ENCODE measurements at places on chromosomes 13 and 19. TPM values are rescaled to one million over a fixed set of nuclear protein-coding genes. Genes with fewer than 3 reads are reported as not detected.

DNA sequence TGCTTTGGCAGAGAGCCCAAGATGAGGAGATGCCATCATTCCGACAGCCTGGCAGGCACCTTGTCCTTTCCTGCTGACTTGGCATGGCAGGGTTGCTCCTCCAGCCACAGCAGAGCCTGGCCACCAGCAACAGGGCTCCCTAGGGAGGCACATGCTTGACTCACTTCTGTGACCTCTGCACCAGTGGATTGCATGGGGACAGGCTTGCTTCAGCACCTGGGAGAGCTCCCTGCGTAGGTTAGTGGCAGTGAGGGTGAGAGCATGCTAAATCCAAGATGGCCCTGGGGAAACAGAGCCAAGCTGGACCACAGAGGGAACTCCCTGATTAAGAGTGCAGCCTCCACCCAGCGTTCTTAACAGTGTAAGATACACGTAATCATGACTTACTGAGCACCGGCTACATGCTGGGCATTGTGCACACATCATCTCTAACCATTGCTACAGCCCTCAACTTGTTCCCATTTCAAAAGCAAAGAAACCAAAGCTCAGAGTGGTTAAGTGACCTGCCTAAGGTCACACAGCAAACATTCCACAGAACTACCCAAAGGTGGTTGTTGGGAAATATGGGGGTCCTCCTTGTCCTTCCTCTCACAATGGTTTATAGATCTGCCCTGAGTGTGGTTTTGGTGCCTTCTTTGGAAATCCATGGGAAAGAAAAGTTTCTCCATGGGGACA, 116.6 kb upstream of the UQCRFS1 start:
- H3K27me3 ChIP-seq: no peaks in the 10 kb centered on the region
- H3K27ac ChIP-seq: no peak overlapping the region
- H3K36me3 ChIP-seq: no peaks in the 10 kb centered on the region
- no peak for DNase-seq

DNA sequence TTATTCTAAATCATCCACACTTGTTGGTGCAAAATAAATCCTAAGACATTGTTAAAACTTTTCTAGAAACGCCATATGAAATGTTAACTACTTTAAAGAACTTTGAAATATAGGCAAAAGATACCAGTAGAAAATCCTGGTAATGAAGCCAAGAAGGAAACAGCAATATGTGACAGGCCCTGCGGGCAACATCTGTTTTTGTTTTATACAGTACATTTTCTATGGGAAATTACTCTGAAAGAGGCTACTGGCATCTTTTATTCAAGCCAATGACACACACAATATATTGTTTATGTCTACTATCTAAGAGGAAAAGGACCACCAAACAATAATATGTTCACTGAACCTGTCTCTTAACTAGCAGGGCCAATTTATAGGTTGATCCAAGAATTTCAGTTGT, 829.7 kb downstream of the PCDH17 start:
- no peaks in the 10 kb centered on the region for H3K4me1 ChIP-seq
- no peak for DNase-seq
- no peak overlapping the region for H3K27ac ChIP-seq
- no peaks in the 10 kb centered on the region for H3K27me3 ChIP-seq
- no peaks in the 10 kb centered on the region for H3K36me3 ChIP-seq

GRCh38 chr13:27889471-27889870, 30.3 kb upstream of the PDX1 start:
- no peak overlapping the region for H3K4me3 ChIP-seq
- H3K4me1 ChIP-seq: no peaks in the 10 kb centered on the region
- no peaks in the 10 kb centered on the region for H3K36me3 ChIP-seq
- no peak for DNase-seq

DNA sequence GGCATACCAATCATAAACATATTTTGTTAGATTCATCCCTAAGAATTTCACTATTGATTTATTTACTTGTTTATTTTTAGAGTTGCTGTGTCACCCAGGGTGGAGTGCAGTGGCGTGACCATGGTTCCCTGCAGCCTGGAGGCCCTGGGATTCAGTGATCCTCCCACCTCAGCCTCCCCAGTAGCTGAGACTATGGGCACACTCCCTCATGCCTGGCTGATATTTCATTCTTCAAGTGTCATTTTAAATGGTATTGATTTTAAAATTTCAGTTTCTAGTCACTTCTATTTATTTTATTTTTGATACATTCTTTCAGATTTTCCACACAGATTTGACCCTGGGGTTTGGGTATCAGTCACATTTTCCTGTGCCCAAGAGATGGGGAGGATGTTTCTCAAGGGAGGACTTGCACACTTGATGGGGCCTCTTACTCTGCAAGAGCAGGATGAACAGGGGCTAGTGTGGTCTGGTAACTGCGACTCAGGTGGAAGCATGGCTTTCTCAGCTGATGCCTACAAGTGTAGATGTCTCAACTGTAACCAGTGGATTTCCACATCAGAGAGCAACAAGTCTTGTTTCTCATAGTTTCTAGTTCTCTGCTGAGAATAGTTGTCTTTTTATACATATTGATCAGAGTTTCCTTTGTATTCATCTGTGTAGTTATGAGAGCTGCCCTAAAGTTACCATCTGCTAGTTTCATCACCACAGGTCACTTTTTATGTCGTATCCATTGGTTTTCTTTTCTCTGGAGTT, 40.2 kb downstream of the CCNE1 start:
- H3K27me3 ChIP-seq: peaks cover 2% of the 10 kb centered on the region
- no peak overlapping the region for H3K4me3 ChIP-seq
- no peaks in the 10 kb centered on the region for H3K36me3 ChIP-seq
- no peak overlapping the region for H3K27ac ChIP-seq
- DNase-seq: no peak
- peaks cover 8% of the 10 kb centered on the region for H3K4me1 ChIP-seq

DNA sequence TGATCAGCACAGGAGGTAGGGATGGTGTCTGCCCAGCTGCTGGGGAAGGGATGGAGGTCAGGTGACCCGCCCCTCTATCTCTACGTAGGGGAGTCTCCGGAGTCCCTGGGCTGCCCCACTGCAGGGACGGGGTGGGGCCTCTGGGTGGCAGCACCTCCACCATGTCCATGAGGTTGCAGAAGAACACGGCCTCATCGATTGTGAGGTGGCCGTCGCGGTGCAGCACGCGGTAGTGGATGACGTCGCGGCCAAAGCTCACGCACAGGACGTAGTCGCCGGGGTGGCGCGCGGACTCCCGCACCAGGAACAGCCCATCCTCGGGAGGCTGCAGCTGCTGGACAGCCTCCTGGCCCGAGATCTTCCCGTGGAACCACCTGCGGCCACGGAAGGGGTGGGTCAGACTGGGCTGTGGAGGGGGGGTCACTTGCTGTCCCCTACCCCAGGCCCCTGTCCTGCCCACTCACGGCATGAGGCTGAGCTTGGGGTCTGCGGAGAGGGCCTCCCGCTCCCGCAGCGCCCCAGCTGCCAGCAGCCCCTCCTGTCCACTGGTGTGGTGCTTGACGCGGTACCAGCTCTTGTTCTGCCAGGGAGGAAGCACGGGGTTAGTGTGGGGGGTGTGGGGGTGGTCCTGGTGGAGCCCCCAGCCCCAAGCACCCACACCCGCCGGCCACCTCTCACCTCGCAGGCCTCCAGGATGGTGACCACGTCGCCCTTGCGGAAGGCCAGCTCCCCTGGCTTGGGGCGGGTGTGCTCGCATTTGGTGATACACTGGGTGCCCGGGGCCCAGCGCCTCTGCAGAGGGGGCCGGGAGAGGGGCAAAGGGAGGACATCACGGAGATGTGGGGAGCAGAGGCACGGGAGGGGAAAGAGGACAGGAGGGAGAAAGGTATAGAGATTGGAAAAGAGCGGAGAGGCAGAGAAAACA, 2.3 kb downstream of the MATK start:
- no peak overlapping the region for H3K4me3 ChIP-seq
- DNase-seq: no peak
- no peak overlapping the region for H3K27ac ChIP-seq
- peaks cover 28% of the 10 kb centered on the region for H3K36me3 ChIP-seq
- H3K27me3 ChIP-seq: peaks cover 13% of the 10 kb centered on the region

- no peak for DNase-seq
- peaks cover 100% of the 10 kb centered on the region for H3K36me3 ChIP-seq
- peaks cover 37% of the 10 kb centered on the region for H3K4me1 ChIP-seq
Observed at GRCh38 chr19:46724468-46724867, 7.6 kb upstream of the PRKD2 start.

DNA sequence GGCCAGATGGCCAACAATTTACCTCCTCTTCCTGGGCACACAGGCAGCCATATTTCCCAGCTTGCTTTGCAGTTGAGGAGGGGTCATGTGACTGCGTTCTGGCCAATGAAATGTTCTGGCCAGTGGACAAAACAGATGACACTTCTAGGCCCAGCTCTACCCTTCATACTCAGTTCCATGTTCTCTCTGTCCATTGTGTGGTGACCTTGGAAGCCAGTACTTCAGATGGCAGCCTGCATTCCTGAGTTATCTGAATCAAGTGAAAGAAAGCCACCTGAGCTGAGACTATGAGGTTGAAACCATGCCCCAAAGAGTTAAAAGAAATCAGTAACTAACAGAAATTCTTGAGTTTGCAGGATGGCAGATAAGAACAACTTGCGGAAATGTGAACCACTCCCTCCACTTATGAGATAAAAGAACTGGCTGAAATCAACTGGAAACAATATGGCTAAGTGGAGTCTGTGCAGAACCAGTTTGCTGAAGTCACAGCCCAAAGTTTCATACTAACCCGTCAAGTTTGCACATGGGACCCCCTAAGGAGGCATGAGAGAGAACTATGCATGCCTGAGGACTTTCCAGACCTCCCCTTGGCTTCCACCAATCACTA, 8.1 kb downstream of the FAM187B start:
- peaks cover 6% of the 10 kb centered on the region for H3K4me1 ChIP-seq
- DNase-seq: no peak
- H3K27ac ChIP-seq: no peak overlapping the region

DNA sequence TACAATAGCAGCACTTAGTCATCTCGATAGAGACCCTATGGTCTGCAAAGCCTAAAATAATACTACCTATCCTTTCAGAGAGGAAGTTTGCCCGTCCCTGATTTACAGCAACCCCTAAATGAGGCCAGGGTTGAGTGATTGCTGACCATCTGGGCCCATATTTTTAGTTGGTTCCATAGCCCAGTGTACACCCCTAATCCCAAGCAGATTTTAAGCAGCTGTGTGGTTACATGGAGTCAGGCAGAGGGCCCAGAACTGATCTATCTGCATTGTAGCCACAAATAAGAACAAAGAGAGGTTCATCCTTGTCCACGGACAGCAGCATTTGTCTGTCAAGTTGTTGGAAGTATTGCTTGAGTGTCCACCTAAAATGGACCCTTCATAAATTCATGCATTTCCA, 148.2 kb downstream of the DCT start:
- DNase-seq: no peak
- no peaks in the 10 kb centered on the region for H3K27me3 ChIP-seq
- no peaks in the 10 kb centered on the region for H3K36me3 ChIP-seq
- H3K4me3 ChIP-seq: no peak overlapping the region
- no peaks in the 10 kb centered on the region for H3K4me1 ChIP-seq
- no peak overlapping the region for H3K27ac ChIP-seq

DNA sequence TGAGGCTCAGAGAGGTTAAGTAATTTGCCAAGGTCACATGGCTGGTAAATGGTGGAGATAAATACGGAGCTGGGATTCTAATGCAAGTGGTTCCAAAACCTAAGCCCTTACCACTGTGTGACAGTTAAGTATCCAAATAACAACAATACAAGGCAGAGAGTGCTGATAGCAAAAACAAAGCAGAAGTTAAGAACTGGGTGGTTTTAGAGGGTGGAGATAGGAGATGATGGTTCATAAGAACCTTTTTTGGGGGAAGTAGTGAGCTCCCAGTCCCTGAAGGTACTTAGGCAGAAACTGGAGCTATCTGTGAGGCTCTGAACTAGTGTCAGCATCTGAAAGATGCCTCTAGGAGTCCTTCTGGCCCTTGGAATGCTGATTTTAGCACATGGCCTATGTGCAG, 56.2 kb upstream of the UBE2L5 start:
- no peaks in the 10 kb centered on the region for H3K27me3 ChIP-seq
- H3K36me3 ChIP-seq: no peaks in the 10 kb centered on the region
- H3K4me3 ChIP-seq: no peak overlapping the region
- no peak overlapping the region for H3K27ac ChIP-seq

- H3K27me3 ChIP-seq: no peaks in the 10 kb centered on the region
- DNase-seq: no peak
- H3K4me3 ChIP-seq: no peak overlapping the region
- no peaks in the 10 kb centered on the region for H3K4me1 ChIP-seq
- no peaks in the 10 kb centered on the region for H3K36me3 ChIP-seq
- no peak overlapping the region for H3K27ac ChIP-seq
Observed at GRCh38 chr13:26539738-26540292, 17.7 kb upstream of the WASF3 start.

- no peaks in the 10 kb centered on the region for H3K27me3 ChIP-seq
- H3K27ac ChIP-seq: no peak overlapping the region
- DNase-seq: no peak
- no peaks in the 10 kb centered on the region for H3K36me3 ChIP-seq
Observed at GRCh38 chr13:52879950-52880741, 31.7 kb upstream of the PCDH8 start.

GRCh38 chr19:35268536-35269437, at the start of gene USF2:
USF2 (plus strand) TSS chr19:35268962; CDS start chr19:35269102, 140 bp downstream.
- H3K4me3 ChIP-seq: peak within 1 kb of the TSS; percentile 71
- H3K27ac ChIP-seq: peak within 1 kb of the TSS; percentile 87
- H3K36me3 ChIP-seq: peaks cover 56% of the 10 kb centered on the region
- no peaks in the 10 kb centered on the region for H3K27me3 ChIP-seq
- peak; percentile 59 for DNase-seq

- H3K27me3 ChIP-seq: no peaks in the 10 kb centered on the region
- no peaks in the 10 kb centered on the region for H3K36me3 ChIP-seq
- no peak overlapping the region for H3K4me3 ChIP-seq
- no peak for DNase-seq
- H3K27ac ChIP-seq: no peak overlapping the region
Observed at GRCh38 chr13:24184265-24184841, 23.8 kb downstream of the SPATA13 start.

- peaks cover 11% of the 10 kb centered on the region for H3K4me1 ChIP-seq
- peak; percentile 84 for DNase-seq
- no peak overlapping the region for H3K27ac ChIP-seq
- no peaks in the 10 kb centered on the region for H3K27me3 ChIP-seq
Observed at GRCh38 chr19:23415561-23416191, 20.4 kb upstream of the ZNF91 start.

DNA sequence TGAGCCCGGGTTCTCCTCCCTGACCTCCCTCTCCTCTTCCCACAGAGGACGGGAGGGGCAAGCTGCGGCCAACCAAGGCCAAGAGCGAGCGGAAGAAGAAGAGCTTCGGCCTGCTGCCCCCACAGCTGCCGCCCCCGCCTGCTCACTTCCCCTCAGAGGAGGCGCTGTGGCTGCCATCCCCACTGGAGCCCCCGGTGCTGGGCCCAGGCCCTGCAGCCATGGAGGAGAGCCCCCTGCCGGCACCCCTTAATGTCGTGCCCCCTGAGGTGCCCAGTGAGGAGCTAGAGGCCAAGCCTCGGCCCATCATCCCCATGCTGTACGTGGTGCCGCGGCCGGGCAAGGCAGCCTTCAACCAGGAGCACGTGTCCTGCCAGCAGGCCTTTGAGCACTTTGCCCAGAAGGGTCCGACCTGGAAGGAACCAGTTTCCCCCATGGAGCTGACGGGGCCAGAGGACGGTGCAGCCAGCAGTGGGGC, 162.2 kb downstream of the KDM4B start:
- H3K36me3 ChIP-seq: peaks cover 94% of the 10 kb centered on the region
- no peak for DNase-seq
- no peak overlapping the region for H3K27ac ChIP-seq
- peaks cover 62% of the 10 kb centered on the region for H3K4me1 ChIP-seq
- no peak overlapping the region for H3K4me3 ChIP-seq

- H3K36me3 ChIP-seq: no peaks in the 10 kb centered on the region
- H3K27ac ChIP-seq: no peak overlapping the region
- H3K27me3 ChIP-seq: no peaks in the 10 kb centered on the region
- no peak overlapping the region for H3K4me3 ChIP-seq
Observed at GRCh38 chr13:84121456-84121855, 239.2 kb upstream of the SLITRK1 start.

CYSLTR2 gene
- 1.3 TPM for total RNA-seq

KLF1 gene
- 3.2 TPM for total RNA-seq

EPSTI1 gene
- 4.6 TPM for total RNA-seq

MBD3L2 gene
- total RNA-seq: not detected

NLRP5 gene
- total RNA-seq: not detected

KCNN4 gene
- 0.83 TPM for total RNA-seq
